Ureter (tissue), 1 donor: ENCODE measurements at places on chromosomes 13 and 19. TPM values are rescaled to one million over a fixed set of nuclear protein-coding genes. Genes with fewer than 3 reads are reported as not detected.

The URAD gene
- total RNA-seq, result not detected

DNA sequence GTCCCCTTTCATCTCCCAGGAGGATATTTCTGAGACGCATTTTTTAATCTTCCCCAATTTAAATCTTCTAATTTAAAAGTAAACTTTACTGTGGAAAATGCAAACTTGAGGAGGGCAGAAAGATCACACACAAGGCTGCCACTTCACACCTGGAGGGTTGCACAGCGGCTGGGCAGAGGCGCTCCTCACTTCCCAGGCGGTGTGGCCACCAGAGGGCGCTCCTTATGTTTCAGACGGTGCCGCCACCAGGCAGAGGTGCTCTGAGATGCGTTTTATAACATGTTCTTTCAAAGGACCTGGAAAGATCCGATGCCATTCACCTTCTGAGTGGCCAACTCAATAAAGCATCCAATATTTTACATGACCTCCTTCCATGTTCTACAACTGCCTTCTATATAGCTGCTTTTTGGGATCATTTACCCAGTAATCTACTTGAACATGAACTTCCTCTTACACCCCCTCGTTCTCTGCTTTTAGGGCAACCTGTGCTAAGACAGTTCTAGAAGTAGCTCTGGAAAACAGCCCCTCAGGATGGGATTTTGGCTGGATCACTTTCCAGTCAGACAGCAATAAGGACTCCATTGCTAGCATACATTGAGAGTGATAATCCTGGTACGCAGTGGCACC, 14.8 kb upstream of the MTUS2 start:
- DNase-seq, result no peak

DNA sequence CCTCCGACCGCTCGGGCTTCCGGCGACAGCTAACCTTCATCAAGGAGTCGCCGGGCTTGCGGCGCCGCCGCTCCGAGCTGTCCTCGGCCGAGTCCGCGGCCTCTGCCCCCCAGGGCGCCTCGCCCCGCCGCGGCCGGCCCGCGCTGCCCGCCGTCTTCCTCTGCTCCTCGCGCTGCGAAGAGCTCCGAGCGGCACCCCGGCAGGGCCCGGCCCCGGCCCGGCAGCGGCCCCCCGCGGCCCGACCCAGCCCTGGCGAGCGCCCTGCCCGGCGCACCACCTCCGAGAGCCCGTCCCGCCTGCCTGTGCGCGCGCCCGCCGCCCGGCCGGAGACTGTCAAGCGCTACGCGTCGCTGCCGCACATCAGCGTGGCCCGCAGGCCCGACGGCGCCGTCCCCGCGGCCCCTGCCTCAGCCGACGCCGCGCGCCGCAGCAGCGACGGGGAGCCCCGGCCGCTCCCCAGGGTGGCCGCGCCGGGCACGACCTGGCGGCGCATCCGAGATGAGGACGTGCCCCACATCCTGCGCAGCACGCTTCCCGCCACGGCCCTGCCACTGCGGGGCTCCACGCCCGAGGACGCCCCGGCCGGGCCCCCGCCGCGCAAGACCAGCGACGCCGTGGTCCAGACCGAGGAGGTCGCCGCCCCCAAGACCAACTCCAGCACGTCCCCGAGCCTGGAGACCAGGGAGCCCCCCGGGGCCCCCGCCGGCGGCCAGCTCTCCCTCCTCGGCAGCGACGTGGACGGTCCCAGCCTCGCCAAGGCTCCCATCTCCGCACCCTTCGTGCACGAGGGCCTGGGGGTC, 9.6 kb downstream of the C19orf25 start:
- no peak for DNase-seq

- no peak for DNase-seq
These were observed 7.9 kb upstream of the PEAK3 start for GRCh38 chr19:2289714-2290435.

DNA sequence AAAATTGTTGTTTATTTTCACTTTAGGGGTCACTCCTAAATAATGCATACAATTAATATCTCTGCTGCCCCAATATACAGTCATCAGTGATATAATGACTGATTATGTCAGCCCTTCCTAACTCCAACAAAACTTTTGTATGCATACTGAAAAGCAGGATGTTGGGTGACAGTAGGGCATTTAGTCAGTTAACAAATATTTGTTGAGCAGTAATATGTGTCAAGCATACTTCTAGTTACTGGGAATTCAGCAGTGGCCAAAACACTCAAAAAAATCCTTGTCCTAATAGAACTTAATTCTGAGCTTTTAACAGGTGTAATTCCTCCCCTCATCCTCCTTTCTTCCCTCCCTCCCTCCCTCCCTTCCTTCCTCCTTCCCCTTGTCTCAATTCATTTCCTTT, 560.7 kb upstream of the KLHL1 start:
- no peak for DNase-seq
